NCI-H2081 (cell line): ENCODE measurements at places on chromosomes 1 and 21.

GRCh38 chr21:41913230-41913629 is 34.1 kb upstream of the PRDM15 start:
- no peak for DNase-seq

- DNase-seq: no peak
Observed at GRCh38 chr1:243982447-243983018, 68.5 kb upstream of the ZBTB18 start.

DNA sequence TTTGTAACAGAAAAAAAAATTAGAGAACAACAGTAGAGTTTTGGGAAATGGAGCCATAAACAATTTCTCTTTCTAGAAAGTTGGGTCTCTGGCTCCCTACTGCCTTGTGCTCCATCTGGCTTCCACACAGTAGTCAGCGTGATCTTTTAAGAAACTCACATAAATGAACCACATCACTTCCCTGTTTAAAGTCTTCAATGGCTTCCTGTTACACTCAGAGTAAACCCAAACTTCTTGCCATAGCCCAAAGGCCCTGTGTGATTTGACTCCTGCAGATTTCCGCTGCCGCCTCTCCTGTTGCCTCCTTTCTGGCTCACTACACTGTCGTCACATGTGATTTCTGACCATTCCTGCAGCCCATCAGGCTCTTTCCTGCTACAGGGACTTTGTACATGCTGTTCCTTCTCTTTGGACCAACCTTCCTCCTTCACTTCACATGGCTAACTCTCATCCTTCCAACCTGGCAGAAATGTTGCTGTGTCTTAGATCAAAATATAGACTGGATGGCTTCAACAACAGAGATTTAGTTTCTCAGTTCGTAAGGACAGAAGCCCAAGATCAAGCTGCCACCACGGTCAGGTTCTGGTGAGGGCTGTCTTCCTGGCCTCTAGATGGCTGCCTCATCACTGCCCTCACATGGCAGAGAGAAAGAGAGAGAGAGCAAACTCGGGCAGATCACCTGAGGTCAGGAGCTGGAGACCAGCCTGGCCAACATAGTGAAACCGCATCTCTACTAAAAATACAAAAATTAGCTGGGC is 34.0 kb downstream of the OPRD1 start:
- DNase-seq: no peak

GRCh38 chr1:218344814-218345672 is at the start of gene TGFB2:
TGFB2 (plus strand) TSS chr1:218345336; CDS start chr1:218346702, 1,366 bp downstream.
- DNase-seq: peak; percentile 63

DNA sequence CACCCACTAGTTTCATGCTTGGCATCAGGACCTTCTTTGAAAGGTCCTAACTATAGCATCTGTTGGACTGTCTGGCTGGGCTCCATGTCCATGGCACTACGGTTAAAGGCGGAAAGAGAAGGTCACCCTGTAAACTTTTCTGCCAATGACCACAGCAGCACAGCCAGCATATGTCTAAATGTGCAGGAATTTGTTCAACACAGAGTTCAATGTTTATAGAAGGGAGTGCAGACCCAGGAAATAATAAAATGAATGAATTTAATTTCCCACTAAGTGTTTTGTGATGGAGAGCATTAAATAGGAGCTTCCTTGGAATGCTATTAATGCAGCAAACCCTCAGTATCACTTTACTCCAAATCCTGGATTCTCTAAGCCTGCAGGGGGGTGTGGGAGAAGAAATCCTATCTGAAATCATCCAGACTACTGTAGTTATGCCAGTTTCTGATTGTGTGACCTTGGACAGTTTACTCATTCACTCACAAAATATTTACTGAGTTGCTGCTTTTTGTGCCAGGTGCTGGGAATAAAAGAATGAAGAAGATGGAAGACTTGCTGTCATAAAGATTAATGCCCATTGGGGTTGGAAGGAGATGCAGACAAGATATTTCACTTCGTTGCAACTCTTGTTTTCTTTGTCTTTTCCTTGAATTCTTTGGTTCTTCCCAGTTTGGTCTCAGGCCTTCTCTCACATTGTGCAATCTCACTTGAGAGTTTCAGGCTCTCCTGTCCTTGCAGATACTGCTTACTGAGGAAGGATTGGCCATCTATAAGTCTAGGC is 195.0 kb downstream of the ROR1 start:
- DNase-seq: no peak

DNA sequence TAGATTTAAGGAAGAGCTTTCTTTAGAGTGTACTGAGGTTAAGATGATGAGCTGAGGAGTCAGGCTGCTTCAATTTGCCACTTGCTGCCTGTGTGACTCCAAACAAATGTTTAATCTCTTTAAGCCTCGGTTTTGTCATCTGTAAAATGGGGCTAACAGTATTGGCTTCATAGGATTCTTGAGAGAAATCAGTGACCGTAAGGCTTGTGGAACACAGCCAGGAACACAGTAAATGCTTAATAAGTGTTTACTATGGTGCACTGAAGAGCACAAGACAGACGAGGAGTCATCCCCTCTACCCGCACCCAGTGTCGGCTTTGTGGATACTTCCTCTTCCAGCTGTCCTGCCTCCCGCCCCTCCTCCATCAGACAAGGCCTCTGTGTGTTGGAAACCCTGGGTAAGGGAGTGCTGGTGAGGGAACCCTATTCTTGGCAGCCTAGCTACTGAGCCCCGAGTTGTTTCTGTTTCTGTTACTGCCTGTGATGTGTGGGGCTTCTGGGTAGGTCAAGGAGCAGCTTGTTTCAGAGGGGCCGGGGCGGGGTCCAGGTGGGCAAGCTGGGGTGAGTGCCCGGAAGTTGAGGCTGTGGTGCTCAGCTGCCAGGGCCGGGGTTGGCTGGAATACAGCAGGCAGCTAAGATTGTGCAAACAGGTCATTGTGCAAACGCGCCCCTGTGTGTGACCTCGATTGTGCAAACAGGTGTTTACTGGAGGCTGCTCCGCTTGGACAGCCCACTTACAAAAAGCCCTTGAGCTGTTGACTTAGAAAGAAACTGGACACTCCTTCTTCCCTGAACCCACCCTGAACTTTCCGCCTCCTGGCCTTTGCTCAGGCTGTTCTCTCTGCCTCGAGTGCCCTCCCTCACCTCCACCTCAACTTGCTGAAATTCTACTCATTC is 4.0 kb upstream of the CSF3R start:
- DNase-seq: no peak

- no peak for DNase-seq
Observed at GRCh38 chr1:219514728-219515127, 98.2 kb downstream of the ZC3H11B start.

DNA sequence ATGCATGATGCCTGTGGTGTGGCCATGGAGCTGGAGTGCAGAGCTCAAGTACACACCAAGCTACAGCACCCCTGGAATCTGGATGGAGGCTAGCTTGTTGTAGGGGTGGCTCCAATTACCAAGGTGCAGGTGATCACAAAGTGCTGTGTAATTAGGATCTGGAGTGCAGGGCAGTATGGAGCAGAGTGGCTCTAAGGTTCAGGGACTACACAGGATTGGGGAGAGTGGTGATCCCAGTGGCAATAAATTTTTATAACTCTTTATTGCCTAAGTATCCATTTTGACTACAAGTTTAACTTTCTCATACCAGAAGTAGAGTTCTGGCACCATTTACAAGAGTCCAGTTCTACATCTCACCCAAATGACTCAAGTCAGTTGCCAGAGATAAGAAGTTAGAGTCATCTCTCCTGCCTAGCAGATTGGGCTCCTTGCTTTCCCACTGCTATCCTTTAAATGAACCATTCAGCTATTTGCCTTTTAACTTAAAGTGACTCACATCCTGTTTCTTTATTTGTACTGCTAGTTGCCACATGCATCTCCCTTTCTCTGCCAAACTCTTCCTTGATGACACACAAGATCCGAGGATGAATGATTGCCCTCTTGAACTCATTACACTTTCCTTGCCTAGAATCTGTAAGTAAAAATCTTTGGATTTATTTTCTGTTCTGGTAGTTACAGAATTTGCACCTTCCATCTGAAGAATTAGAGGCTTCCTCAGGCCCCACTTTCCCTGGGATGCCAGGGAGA is 427.2 kb downstream of the KCNT2 start:
- no peak for DNase-seq
